Activated CD4-positive, alpha-beta memory T cell treated with anti-CD3 and anti-CD28 coated beads for 36 hours (primary cell): ENCODE measurements at places on chromosomes 16 and 17.
A peak's percentile ranks its signal among the peaks of the same experiment; 100 is the strongest.

- no peak for DNase-seq
Measured at GRCh38 chr17:71528210-71528609, 592.6 kb upstream of the SOX9 start.

- DNase-seq: no peak
Measured at GRCh38 chr16:86640265-86640843, 62.0 kb downstream of the FOXL1 start.

DNA sequence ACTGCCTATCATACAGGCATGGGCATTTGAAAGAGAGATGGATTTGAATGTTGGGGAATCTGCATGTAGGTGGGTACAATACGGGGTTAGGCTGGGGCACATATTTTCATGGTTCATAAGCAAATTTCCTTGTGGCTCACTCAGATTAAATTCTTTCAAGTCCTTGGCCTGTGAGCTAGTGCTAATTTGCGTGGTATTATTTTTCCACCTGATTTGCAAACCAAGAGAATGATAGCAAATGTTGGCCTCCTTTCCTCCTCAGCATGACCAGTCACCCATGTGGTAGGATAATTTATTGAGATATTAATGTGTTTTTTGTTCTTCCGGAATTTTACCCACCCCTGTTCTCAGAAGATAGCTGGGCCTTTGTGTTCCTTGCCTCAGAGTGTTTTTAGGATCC lies 22.9 kb downstream of the FAM20A start:
- no peak for DNase-seq

- DNase-seq: no peak
Measured at GRCh38 chr17:2701996-2702741, 9.4 kb downstream of the CLUH start.

GRCh38 chr16:81251871-81252270 lies 13.4 kb downstream of the BCO1 start:
- DNase-seq: no peak

DNA sequence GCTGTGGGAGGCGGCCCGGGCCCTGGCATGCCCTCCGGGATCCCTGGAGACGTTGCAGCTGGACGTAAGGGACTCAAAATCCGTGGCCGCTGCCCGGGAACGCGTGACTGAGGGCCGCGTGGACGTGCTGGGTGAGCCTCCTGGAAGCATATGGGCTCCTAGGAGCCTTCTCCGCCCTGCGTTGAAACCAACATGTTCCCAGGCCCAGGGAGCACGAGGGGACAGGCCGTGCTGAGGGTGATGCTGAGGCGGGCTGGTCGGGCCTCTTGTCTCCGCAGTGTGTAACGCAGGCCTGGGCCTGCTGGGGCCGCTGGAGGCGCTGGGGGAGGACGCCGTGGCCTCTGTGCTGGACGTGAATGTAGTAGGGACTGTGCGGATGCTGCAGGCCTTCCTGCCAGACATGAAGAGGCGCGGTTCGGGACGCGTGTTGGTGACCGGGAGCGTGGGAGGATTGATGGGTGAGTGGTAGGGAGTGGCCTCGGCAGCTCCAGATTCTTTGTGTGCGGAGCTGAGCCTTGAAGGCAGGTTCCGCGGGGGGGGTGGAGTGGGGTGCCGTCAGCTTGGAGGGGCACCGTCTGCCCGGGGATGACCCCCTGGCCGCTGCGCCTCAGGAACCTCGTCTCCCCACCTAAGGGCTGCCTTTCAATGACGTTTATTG lies 567 bp downstream of the HSD17B1 start:
- DNase-seq: no peak

GRCh38 chr17:9291912-9292560 lies 270.7 kb downstream of the NTN1 start:
- peak; percentile 66 for DNase-seq

- DNase-seq: no peak
Measured at GRCh38 chr16:29114574-29114973, 129.7 kb downstream of the LAT start.

GRCh38 chr16:76292218-76292617 lies 15.0 kb downstream of the CNTNAP4 start:
- no peak for DNase-seq

- no peak for DNase-seq
Measured at GRCh38 chr16:27096375-27096774, 29.6 kb downstream of the C16orf82 start.

GRCh38 chr16:23679274-23679985 lies 741 bp downstream of the PLK1 start:
- peak; percentile 51 for DNase-seq

- no peak for DNase-seq
Measured at GRCh38 chr16:85476389-85476788, 136.7 kb upstream of the GSE1 start.

- DNase-seq: no peak
Measured at GRCh38 chr17:28317966-28318758, 838 bp upstream of the TMEM97 start.

- DNase-seq: no peak
Measured at GRCh38 chr16:51876601-51876875, 670.4 kb downstream of the TOX3 start.

GRCh38 chr16:23323224-23324030 lies 21.3 kb downstream of the SCNN1B start:
- no peak for DNase-seq

DNA sequence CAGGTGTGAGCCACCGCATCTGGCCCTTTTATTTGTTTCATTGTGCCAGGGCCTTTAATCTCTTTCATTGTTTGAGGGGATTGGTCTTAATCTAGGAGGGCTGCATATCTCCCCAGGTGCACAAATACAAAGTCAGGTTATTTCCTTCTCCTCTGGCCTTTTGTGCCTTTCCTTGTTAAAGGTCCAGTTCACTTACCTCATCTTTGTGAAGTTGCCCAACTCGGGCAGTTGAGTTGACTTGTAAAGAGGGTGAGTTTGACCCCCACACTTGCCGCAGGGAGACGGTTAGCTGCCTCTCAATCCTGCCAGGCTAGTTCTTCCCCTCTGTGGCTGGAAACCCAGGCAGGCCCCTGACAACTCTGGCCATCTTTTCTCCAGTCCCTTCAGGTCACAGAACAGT lies 33.4 kb downstream of the TMEM92 start:
- no peak for DNase-seq
